ENCODE measurements at places on chromosomes 2 and 18.

GRCh38 chr2:43848214-43848613 lies 9.4 kb downstream of the ABCG8 start:
- no peak for DNase-seq

DNA sequence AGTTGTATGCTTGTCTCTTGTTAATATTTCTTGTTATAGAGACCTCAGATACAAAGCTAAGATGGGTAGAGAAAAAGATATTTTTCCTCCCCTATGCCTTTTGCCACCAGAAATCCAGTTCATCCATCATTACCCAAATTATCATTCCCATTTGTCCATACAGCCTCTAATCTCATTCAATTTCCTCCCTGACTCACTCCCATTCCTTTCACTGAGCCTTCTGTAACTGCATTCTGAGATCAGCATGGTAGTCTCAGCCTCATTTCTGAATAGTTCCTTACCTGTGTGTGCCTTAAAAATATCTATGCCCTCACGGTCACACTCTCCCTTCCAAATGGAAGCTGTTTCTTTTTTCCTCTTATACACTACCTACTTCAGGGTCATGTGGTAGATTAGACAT lies 15.7 kb upstream of the PIK3C3 start:
- DNase-seq = no peak

DNA sequence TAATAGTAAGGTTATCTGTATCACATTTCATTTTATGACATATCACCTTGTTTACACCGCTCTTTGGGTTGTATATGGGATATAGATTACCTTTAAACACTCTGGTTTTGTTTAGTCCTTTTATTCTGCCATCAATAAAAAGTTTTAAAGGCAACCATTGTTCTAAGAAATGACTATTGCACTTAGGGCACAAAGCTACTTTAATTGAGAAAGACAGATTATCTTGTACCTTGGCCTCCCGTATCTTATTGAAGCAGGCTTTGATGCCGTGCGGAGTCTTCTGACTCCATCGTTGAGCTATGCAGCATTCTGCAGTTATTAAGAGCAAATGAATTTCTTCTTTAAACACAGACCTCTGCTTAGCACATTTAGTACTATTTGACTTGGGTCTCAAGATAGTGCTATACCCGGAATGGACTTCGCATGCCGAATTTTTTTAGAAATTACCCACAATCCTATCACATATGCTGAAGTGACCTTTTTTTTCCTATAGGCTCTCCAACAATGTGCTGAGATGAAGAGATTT lies 16.7 kb downstream of the PKDCC start:
- no peak for DNase-seq

DNA sequence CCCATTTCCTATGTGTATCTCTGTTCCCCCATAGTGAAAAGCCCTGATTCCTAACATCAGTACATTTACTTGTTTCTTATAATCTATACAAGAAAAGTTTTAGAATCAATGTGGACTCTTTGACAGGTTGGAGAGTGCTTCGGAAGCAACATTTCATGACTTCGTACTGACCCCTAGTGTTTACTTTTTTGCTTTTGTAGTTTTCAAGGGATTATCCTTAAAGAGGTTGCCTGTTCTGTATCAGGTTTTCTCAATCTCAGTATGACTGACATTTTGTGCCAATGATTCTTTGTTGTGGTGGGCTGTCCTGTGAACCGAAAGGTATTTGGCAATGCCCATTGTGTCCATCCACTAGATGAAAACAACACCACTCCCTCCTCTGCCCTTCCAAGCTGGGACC lies 43.3 kb upstream of the SERPINB2 start:
- DNase-seq = peak; percentile 27

GRCh38 chr2:172339371-172340010 lies 87.9 kb upstream of the ITGA6 start:
- no peak for DNase-seq

- peak; percentile 82 for DNase-seq
Observed at GRCh38 chr2:67846370-67847070, 216.3 kb downstream of the C1D start.

- no peak for DNase-seq
Observed at GRCh38 chr2:235690082-235690808, 196.4 kb downstream of the AGAP1 start.

DNA sequence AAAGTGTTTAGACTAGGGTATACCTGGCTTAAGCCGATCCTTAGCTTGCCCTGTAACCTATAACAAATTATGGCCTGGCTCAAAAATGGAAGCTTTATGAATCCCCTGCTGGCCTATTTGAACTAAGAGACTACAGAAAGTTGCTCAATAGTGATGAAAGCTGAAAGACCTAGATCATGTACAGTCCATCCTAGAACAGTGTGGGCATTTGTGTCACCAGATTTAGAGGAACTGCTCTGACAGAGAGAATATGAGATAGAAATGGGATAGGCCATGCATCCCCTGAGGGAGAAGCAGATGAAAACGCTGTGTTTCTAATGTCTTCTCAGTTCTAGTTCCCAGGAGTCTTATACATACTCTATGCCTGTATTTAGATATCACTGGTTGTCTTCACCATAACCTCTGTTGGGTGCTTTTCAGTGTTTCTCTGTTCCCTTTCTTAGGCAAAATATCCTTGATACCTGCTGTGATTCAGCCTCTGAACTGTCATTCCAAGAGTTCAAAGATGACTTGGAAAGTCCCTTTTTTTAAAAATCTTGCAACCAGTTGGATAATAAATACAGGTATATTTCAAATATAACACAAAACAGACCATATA lies 246.9 kb upstream of the SLC39A10 start:
- DNase-seq = no peak

GRCh38 chr2:200320344-200320743 lies 13.9 kb downstream of the SPATS2L start:
- peak; percentile 21 for DNase-seq

DNA sequence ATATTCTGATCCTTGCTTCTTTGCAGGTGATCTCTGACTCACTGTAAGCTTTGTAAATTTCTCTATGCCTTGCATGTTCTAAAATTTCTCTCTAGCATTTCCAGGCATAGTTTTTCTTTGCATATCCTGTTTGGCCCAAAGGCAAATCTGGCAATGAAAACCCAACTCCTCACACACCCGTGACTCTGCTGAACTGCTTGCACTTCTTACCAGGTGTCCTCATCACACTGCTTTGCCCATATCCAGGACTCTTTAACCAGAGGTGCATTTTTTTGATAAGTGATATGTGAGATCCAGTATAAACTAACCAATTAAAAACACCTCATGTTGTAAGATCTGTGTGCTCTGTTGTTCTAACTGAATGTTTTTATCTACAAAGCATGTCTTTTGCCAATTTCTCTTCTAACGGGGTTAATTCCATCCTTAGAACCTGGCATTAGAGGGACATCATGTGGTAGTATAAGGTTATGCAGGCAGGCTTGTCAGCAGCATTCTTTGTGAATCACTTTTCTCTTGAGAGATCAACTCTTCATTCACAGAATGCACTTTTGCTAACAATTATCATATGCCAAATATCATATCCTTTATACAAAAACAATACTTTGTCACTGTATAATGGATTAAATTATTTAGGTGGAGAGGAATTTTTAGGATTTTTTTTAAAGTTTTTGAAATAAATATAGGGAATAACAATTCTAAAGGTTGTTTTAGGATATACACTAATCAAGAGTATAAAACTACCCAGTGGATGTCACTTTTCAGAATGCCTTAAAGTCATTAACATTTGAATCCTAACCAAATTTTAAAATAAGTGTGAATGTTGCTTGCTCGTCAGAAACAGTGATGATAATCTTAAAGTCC lies 20.8 kb upstream of the TMX3 start:
- DNase-seq = peak; percentile 8

DNA sequence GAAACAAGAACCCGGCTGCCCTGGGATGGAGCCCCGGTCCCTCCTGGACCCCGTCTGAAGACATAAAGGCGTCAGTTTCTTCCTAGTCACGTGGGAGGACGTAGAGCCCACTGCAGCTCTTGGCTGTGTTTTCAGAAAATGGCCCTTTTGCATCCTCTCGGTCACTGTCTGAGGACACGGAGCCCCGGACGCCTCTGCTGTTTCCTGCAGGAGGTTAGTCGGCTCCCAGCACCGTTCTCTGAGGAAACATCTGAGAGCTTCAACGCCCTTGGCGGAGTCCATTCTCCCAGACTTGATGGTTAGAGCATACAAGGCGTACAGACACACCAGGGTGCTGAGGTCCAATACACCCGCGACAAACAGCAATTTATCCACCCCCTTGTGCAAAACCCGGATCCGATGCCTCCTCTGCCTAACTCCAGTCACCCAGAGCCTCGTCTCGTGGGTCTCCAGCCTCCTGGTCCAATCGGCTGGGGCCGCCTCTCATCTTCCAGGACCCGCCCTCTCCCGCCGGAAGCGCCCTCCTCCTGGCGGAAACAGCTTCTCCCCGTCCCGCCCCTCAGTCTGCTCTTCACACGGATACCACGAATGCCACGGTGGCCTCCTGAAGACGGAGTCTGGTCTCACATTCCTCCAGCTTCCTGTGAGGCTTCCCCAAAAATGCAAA lies 119.4 kb downstream of the TMEM18 start:
- DNase-seq = no peak

- DNase-seq = no peak
Observed at GRCh38 chr2:162261032-162261945, 18.0 kb upstream of the FAP start.

GRCh38 chr2:48131539-48132270 lies 225.4 kb upstream of the FBXO11 start:
- DNase-seq = peak; percentile 8

GRCh38 chr18:58966704-58967103 lies 102.0 kb downstream of the ZNF532 start:
- DNase-seq = no peak

DNA sequence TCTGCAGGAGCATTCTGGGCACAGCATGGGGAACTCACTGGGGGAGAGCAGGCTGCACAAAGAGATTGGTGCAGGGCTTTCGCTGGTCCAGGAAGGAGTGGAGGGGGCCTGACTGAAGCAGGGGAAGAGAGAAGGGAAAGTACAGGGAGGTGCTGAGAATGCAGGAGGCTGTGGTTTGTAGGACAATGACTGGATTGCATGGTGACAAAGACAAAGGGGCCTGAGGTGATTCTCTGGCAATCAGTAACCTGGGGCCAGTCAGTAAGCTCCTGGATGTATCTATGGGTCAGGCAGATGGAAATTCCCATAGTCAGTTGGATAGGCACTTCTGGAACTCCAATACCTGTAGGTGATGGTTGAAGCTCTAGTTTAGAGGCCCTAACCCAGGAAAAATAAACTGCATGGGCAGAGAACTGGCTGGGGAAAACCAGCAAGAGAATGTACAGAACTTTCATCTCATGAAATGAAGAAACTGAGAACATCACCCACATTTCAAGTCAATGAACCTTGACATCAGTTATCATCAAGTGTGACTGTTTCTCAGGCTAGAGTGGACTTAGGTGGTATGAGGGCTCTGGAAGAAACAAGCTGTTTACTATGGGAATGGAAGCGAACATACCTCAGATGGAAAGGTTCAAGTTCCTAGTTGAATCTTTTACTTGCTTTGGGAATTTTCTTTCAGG lies 193.2 kb downstream of the TPGS2 start:
- no peak for DNase-seq

DNA sequence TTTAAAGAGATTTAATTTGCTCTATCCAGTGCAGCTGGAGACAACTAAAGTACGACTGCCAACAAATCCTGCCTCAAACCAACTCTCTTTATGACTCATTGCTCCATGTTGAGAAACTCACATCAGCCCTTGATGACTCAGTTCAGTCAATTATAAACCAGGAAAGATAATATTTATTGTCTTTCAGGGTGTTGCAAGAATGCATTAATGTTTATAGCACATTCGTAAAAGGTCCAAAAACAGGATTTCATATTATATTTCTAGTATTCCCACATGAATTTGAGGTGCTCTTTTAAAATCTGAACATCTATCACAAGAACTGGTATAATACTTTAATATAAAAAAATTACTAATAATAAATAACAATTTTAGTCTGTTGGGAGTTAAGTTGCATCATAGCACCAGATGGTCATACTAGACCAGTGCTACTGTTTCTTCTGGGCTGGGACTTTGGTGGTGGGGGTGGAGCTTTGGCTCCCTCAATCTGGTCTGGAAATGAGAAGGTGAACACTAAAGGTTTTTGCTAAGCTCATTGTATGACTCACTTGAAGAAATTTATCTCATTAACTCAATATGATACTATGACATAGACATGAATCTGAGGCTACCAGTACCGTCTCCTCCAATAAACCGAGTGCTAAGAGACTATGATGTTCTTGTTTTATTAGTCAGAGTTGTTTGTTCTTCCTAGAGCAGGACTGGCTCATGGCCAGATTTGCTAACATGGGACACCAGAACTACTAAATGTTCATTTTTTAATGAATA lies 26.6 kb upstream of the MAP3K20 start:
- no peak for DNase-seq

DNA sequence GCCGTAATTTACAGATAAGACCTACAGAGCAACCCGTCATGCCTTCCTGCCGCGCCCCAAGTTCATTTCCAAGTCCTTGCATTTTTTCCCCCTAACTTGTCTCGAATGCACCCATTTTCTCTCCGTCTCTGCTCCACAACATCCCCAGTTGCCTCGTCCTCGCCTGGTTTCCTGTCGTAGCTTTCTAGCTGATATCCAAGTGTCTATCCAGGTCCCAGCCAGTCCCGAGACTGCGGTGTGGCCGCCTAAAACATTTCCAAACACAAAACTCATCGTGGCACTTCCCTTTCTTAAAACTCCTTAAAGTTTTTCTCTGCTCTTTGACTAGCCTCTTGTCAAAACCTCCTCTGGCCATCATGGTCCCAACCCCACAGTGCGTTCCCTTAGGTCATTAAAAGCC lies 1.2 kb upstream of the BARD1 start:
- peak; percentile 6 for DNase-seq

DNA sequence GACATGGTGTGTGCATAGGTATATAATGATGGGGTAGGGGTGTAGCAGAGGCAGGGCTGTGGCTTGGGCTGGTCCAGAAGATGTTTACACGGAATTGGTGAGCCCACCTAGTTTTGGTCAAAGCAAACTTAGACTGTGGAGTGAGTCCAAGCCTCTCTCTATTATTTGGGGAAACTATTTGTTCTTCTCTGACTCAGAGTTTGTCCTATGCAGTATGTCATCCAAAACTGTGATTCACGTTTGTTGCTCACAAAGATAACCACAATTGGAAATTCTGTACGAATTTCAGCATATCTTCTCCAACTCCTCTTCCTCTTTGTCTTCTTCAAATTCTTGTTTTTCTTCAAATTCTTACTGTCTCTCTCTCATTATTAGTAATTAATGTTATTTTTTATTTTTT lies 292.9 kb downstream of the XIRP2 start:
- DNase-seq = no peak

DNA sequence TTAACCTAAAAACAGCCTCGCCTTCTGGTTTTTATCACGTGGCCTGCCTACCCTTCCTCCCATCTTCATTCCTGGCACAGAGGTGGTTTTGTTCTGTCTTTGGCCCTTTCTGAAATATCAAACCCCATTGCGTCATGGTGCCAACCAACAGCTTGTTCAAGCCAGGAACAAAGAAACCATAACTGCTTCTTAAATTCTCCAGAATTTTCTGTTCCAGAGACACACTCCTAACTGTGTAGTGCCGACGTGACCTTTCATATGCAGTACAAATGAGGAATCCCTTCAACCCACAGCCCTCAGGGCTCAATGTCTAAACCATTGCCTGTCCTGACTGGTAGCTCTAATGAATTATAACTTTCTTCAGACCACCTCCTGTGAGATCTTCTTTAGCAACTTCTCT lies 82.2 kb upstream of the TNP1 start:
- no peak for DNase-seq

GRCh38 chr2:224449212-224450147 lies 47.6 kb upstream of the FAM124B start:
- DNase-seq = no peak

GRCh38 chr18:11290786-11291185 lies 141.4 kb upstream of the PIEZO2 start:
- DNase-seq = no peak

All from midbrain (tissue), 1 donor.